ENCODE measurements at places on chromosomes 6 and 20.

DNA sequence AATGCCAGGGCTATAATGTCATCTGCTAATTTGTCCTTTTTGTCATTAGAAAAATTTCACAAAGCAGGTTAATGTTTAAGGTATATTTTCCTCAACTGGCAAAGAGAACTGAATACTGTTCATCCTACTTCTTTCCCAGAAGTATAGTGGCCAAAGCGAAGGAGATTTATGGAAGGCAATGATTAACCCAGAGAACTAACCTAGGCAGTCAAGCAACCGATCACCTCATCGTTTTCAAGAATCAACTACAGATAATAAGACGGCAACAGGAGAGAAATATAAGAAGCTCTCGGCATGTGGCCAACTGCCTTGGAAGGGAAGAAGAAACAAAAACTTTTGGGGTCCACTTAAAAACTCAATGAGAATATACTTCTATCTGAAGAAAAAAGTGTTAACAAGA lies 38.2 kb downstream of the REV3L start:
- no peak for DNase-seq

DNA sequence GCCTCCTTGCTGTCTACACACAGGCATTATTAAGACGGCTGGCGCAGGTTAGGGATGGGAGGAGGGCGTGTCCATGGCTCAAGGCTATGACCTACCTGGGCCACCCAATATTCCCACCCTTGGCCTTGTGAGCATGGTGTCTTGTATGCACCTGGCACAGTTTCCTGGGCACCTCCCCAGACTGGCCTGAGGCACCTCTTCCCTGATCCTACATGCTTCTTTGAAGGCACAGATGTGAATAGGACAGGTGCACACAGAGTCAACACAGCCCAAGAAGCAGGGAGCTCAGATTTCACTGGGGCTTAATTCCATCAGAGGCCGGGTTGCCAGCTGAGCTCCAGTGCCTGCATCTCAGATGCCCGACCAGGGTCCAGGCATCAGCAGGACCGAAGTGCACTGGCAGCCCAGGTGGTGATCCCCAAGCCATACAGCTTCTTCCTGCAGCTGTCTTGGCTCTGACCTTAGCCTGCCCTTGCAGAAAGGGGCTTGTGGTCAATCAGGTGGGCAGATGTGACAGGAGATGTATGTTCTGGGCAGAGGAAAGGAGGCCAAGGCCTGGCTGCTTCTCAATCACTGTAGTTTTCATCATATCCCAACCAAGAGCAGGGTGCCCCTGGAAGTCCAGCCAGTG lies 287.7 kb downstream of the CLIC5 start:
- DNase-seq: no peak

DNA sequence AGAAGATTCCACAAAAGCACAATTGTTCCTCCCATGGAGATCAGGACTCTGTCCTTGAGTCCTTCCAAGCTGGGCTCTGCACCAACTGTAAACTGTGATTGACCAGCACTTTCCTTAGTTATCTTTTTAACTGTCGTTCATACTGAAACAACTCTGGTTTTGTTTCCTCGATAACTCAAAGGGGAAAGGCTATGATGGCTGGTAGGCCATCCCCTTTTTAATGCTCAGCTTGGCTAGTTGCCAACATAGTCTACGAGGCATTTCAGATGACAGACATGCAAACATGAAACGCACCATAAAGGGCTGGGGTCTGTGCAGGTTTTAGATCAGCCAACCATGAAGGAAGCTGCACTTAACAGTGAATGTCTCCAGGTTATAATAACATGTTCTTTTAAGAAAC lies 497.1 kb upstream of the ARID1B start:
- peak; percentile 54 for DNase-seq

GRCh38 chr6:2978923-2979322 lies 7.6 kb upstream of the SERPINB6 start:
- no peak for DNase-seq

DNA sequence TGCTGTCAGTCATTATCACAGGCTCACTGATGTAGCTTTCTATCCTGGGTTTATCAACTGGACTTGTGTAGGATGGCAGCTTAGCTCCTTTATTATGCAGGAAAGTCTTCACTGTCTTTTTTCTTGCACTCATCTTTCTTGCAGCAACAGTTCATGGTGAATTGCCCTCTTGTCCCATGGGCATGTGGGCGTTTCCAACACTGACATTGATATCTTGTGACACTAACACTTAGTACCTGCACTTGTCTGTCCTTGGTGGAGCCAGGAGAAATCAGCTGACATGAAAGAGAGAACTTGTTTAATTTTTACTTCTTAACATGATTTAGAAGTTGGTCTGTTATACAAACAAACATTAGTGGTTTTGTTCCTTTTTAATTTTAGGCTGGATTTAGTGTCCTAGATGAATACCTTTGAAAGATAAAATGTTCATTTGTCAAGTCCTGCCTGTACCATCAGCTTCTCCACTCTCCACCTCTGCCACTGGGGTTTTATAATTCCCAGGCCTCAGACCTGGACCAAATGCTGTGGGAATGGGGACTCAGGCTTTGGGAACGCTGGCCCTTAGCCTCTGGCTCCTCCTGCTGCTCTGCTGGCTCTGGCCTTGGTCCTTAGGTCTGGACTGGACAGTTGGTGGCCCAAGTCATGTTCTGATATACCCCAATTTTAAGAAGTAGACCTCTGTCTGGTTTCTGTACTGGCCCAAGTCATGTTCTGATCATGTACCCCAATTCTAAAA lies 161.0 kb upstream of the LAMP5 start:
- no peak for DNase-seq

DNA sequence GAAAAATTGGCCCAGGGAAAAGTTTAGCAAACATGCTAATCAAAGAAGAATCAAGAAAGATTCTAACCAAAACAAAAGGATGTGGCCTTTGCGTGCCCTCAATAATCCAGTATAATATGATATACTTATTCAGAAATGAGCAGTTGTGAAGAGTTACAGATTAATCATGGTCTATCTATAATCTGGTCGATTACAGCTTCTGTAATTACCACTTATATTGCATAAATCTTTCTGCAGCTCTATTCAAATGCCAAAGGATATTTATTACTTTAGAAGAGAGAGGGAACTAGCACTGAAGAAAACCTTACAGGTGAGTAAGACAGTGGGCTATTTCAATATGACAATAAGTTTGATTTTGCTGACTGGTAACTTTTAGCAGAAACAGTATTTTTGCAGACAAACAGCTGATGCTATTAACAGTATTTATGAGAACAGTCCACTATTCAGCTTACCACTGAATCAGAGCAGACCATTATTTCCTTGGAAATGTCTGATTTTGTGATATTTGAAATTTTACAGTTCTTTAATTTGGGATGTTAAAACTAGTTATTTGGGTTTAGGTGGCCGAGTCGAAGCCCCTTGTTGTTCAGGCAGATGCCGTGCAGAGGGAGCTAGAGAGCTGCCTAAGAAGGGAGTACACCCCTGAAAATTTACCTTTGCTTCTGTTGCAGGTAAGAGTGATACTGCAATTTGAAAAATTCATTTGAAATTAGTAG lies 92.2 kb downstream of the CEP57L1 start:
- DNase-seq: no peak

DNA sequence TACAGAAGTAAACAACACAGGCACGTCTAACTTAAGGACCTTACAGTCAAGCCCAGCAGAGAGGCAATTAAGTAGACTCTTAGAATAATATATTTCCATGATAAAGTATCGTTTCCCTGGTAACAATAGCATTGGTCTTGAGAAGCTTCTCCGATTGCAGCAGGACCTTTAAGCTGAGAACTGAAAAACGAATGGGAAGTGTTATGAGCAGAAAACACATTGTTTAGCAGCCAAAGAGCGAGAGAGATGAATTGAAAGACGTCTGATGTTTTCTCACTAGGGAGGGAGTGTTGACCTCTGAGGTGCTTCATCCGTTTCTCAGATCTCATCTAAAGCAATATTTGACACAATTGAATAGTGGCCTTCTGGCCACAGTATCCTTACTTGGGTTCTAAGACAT lies 855 bp downstream of the BYSL start:
- no peak for DNase-seq

DNA sequence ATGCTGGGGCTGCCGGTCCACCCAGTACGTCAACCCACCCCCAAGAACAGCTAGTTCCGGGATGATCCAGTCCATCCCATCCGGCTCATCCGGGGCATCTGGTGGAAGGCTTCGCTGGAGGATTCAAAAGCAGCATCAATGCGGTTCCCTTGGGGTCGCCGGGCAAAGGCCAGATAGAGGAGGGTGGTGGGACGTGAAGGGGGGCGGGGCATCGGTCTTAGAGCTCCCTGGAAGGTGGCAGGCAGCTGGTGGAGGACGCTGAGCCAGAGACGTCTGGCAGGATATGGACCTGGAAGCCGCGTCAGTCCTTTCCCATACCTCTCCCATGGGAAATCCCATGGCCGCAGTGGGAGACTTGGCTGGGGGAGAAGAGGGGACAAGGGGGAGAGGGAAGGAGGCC lies 1500.8 kb upstream of the DEFB115 start:
- no peak for DNase-seq

DNA sequence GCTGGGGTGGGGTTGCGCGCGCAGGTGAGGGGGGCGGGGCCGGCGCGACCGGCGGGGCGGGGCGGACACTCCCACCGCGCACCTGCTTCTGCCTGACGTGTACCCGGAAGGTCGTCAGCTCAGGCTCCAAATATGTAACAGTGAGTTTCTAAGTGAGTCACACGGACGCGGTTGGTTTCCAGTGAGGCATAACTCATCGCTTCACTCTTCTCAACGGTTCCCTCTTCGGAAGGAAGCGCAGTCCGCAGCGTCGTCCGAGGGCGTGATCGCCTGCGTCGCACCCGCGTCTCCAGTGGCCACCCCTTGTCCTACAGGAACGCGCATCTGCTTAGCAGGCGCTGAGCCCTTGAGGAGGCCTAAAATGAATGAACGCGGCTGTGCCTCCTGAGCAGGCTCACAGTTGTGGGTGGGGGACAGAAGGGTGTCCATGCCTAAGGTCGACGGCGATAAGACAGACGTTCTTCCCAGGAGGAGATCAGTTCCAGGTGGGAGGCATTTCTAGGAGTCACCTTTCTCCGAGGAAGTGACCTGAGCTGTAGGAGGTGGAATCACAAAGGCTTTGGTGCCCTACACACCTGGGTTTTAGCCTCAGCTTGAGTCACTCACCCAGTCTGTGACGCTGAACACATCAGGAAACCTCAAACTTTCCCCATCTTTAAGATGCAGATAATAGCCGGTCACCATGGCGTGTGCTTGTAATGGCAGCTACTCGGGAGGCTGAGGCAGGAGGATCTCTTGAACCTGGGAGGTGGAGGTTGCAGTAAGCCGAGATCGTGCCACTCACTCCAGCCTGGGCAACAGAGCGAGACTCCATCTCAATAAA lies 50.9 kb upstream of the EZR start:
- peak; percentile 94 for DNase-seq

DNA sequence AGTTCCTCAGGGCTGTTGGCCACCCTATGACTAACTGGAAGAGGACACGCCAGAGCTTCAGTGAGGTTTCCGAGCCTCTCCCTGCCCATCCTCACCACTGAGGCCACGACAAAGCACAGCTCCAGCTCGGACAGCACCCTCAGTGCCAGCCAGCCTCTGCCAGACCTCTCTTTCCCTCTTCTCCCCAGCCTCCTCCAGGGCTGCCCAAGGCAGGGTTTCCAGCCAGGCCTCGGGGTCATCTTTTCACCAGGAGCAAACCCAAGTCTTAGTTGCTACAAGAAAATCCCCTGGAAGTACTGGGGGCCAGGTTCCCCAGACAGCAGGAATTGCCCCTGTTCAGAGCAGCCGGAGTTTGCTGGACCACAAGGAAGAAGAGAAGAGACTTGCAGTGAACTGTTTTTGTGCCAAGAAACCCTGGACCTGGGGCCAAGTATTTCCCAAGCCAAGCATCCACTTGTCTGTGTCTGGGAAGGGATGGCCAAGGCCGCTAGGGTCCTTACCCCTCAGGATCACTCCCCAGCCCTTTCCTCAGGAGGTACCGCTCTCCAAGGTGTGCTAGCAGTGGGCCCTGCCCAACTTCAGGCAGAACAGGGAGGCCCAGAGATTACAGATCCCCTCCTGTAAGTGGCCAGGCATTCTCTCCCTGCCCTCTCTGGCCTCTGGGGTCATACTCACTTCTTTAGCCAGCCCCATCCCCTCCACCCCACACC lies 41.6 kb downstream of the PLAGL2 start:
- no peak for DNase-seq

GRCh38 chr20:51119914-51120313 lies 97.0 kb upstream of the KCNG1 start:
- no peak for DNase-seq

DNA sequence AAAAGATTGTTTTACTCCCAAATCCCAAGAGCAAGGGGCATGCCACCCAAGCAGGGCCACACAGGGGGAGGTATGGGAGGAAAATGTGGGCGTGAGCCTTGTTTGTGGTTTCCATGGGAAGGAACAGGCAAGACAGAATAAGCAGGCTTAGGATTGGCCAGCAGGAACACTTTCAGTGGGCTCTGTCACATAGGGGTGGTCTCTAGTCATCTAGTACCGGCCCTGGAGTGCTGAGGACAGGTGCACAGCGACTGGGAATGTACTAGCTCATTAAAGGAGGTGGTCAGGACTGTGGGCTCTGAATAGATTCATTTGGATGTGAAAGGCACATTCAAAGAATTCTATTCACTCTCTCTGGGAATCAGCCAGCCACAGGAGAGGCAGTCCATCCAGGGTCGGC lies 175.6 kb downstream of the TBC1D7 start:
- DNase-seq: no peak

GRCh38 chr6:44064089-44064947 lies 62.9 kb downstream of the MRPL14 start:
- DNase-seq: no peak

- no peak for DNase-seq
Measured at GRCh38 chr20:51496964-51497363, 45.6 kb downstream of the NFATC2 start.

DNA sequence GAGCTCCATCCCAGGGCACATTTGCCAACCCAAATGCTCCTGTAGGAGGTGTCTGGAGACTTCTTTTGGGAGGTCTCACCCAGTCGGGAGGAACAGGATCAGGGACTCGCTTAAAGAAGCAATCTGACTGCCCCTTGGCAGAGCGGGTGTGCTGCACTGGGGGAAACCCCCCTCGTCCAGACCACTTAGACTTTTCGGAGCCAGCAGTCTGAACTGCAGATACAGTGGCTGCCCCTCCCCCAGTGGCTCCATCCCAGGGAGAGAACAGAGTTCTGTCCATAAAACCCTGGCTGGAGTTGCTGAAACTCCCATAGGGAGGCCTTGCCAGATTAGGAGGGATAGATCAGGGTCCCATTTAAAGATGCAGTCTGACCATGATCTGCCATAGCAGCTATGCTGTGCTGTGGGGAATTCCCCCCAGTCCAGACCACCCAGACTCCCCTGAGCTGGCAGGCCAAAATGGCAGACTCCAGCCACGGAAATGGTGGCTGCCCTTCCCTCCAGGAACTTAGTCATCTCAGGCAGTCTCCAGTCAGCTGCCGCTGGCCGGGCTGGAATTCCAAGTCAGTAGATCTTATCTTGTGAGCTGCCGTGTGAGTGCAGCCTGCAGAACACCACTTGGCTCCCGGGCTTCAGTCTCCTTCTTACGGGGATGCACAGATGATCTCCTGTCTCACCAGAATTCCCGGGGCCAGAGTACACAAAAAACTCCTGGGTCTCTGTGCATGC lies 278.1 kb upstream of the SASH1 start:
- DNase-seq: no peak

GRCh38 chr6:36616893-36617521 lies 22.8 kb downstream of the SRSF3 start:
- no peak for DNase-seq

GRCh38 chr6:161446949-161447348 lies 173.1 kb upstream of the AGPAT4 start:
- no peak for DNase-seq

Data from NCI-H1417 treated with DMSO at 0.1 percent for 48 hours (cell line).